Pulmonary artery endothelial cell (primary cell): ENCODE measurements at places on chromosomes 2 and 18. TPM values are rescaled to one million over a fixed set of nuclear protein-coding genes. Genes with fewer than 3 reads are reported as not detected.

The FBXO48 gene
- 0.20 and 0.39 TPM in 2 replicates for total RNA-seq

The ATF2 gene
- 31.6 and 54.2 TPM in 2 replicates for total RNA-seq

The ERCC3 gene
- total RNA-seq = 35.1 and 52.4 TPM in 2 replicates

The PIEZO2 gene
- total RNA-seq = 15.2 and 63.7 TPM in 2 replicates

The SPHKAP gene
- not detected in 2 replicates for total RNA-seq

The B4GALT6 gene
- 9.1 and 12.2 TPM in 2 replicates for total RNA-seq

The CCDC85A gene
- total RNA-seq = 16.2 and 29.1 TPM in 2 replicates
